ENCODE measurements at places on chromosomes 7 and 10. TPM values are rescaled to one million over a fixed set of nuclear protein-coding genes. Genes with fewer than 3 reads are reported as not detected.
A peak's percentile ranks its signal among the peaks of the same experiment; 100 is the strongest.

OAT gene
- total RNA-seq: 41.6 TPM

ARHGEF35 gene
- total RNA-seq: 7.6 TPM

FGFBP3 gene
- total RNA-seq: 1.2 TPM

GRCh38 chr7:128236924-128237586 lies 4.0 kb upstream of the LEP start:
- no peak overlapping the region for H3K27ac ChIP-seq
- DNase-seq: peak; percentile 51
- H3K4me3 ChIP-seq: no peak overlapping the region
- H3K36me3 ChIP-seq: peaks cover 2% of the 10 kb centered on the region

DNA sequence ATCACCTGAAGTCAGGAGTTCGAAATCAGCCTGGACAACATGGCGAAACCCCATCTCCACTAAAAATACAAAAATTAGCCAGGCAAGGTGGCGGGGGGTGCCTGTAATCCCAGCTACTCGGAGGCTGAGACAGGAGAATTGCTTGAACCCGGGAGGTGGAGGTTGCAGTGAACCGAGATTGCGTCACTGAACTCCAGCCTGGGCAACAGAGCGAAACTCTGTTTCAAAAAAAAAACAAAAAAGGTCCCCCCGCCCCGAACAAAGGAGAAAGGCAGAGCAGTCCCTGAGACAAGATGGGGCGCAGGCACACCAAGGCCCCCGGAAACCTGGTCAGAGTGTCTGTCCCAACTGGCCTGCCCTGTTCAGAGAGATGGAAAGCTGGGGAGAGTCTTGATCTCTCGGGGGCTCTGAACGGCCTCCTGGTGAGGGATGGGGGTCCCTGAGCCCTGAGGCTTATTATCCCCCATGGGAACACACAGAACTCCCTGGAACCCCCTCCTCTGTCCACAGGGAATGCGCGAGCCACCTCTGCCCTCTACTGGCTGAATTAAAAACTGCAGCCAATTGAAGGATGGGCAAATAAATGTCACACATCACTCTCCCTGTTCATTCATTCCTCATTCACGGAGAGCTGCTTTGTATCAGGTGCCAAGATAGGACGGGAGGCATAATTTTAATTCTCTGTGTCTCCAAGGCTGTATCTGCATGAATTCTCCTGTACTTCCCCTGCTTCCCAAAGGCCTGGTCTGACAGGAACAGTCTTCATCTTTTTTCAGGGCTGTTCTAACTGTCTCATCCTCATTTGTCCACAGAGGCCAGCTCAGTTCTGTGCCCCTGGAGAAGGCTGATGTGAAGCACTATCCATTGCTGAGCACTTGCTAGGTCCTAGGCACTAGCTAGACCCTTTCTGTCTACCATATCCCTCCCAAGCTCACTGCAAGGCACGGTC lies 28.9 kb downstream of the MAT1A start:
- no peaks in the 10 kb centered on the region for H3K27me3 ChIP-seq
- H3K36me3 ChIP-seq: no peaks in the 10 kb centered on the region
- no peaks in the 10 kb centered on the region for H3K4me1 ChIP-seq
- peak; percentile 46 for DNase-seq
- H3K27ac ChIP-seq: no peak overlapping the region

DNA sequence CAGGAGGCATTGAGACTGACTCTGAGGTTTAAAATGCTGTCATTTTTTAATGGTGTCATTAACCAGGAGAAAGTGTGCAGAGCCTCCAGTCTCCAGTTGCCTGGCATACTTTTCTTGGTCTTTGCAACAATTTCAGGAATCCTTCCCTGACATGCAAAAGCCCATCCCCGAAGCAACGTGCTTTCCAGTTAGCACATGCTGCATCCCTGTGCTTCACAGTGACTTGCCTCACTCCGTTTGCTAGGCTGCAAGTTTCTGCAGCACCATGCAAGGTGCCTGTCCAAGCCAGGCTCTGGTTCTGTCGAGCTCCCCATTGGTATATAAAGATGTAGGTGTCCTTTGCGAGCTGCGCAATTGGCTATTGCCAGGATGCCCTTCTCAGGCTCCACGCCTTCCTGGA lies 135.0 kb downstream of the GALNT17 start:
- H3K4me3 ChIP-seq: no peak overlapping the region
- no peak overlapping the region for H3K27ac ChIP-seq
- H3K36me3 ChIP-seq: no peaks in the 10 kb centered on the region

- no peaks in the 10 kb centered on the region for H3K4me1 ChIP-seq
- H3K27ac ChIP-seq: no peak overlapping the region
- H3K27me3 ChIP-seq: no peaks in the 10 kb centered on the region
- DNase-seq: no peak
- no peak overlapping the region for H3K4me3 ChIP-seq
These were observed 35.5 kb downstream of the GPRIN2 start for GRCh38 chr10:46520941-46521340.

GRCh38 chr7:10577866-10578374 lies 395.8 kb upstream of the PHF14 start:
- H3K36me3 ChIP-seq: no peaks in the 10 kb centered on the region
- H3K27me3 ChIP-seq: no peaks in the 10 kb centered on the region
- H3K27ac ChIP-seq: no peak overlapping the region
- no peak overlapping the region for H3K4me3 ChIP-seq
- DNase-seq: no peak
- no peaks in the 10 kb centered on the region for H3K4me1 ChIP-seq

GRCh38 chr7:4616116-4616515 lies 66.0 kb upstream of the FOXK1 start:
- H3K36me3 ChIP-seq: no peaks in the 10 kb centered on the region
- H3K4me3 ChIP-seq: no peak overlapping the region
- peaks cover 32% of the 10 kb centered on the region for H3K4me1 ChIP-seq
- H3K27me3 ChIP-seq: no peaks in the 10 kb centered on the region
- no peak for DNase-seq
- H3K27ac ChIP-seq: no peak overlapping the region

- H3K4me3 ChIP-seq: peak overlapping the region; percentile 97
- H3K36me3 ChIP-seq: peaks cover 3% of the 10 kb centered on the region
- no peak overlapping the region for H3K27ac ChIP-seq
- DNase-seq: peak; percentile 45
These were observed 866 bp upstream of the SFMBT2 start for GRCh38 chr10:7411671-7412128.

Data from activated naive CD4-positive, alpha-beta T cell treated with anti-CD3 and anti-CD28 coated beads for 36 hours (primary cell).